Camera-type eye (tissue), 1 donor: ENCODE measurements at places on chromosomes 3 and 15. TPM values are rescaled to one million over a fixed set of nuclear protein-coding genes. Genes with fewer than 3 reads are reported as not detected.

GOLGA6B gene
- total RNA-seq: not detected

CCDC66 gene
- total RNA-seq: 80.1 TPM

EHHADH gene
- total RNA-seq: 7.3 TPM

FBLN2 gene
- total RNA-seq: 122 TPM
